HS-27A (cell line): ENCODE measurements at places on chromosomes 5 and 9.

DNA sequence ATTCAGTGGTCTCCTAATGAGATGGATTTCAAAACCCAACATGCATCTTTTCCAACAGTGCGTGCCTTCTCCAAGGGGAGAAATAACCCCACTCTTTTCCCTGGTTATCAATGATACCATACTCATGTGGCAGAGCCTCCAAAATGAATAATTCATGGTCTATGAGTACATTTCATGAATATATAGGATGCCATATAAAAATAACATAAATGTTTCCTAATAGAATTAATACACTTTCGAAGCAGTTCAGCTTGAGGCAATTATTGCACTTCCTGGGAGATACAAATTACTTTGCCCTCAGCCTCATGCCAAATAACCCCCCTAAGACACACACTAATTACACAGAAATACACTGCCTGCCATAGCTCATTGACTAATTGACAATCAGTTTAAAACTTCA is 318.6 kb downstream of the ZSWIM6 start:
- no peak for DNase-seq

DNA sequence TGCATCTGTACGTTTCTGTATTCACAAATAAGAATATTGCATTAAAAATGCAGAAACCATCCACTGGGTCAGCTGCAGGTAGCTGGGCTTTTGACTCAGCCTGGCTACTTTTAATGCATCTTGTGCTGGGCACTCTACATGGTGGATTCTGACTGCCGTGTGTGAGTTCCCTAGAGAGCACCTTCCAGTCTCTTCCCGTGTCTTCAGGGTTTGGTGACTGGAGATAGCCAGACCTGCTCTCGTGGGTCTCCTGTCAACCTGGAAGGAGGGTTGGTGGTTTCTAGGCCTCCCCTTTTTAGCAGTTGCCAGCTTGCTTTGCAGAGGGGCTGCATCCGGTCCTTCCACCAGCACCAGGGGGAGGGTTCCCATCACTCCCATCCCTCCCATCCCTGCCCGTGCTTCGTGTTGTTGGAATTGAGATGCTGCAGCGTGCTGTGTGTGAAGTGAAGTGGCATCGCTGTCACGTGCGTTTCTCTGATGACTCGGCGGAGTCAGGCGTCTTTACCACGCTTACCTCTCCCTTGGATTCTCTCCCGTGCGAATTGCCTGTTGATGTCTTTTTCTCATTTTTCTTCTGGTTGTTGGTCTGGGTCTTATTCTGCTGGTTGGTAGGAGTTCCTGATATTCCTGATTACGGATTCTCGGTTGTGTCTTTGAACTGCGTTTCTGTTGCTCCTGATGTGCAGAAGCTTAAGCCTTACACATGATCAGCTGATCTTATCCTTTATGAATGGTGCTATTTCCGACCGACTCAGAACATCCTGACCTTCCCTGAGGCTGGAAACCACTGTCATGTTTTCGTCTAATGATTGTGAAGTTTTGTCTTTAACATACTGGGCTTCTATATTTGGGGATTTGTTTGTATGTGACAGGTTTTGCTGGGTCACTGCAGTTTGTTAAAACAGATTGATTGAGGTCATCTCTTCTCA is 16.9 kb downstream of the FBXW5 start:
- DNase-seq, result no peak

DNA sequence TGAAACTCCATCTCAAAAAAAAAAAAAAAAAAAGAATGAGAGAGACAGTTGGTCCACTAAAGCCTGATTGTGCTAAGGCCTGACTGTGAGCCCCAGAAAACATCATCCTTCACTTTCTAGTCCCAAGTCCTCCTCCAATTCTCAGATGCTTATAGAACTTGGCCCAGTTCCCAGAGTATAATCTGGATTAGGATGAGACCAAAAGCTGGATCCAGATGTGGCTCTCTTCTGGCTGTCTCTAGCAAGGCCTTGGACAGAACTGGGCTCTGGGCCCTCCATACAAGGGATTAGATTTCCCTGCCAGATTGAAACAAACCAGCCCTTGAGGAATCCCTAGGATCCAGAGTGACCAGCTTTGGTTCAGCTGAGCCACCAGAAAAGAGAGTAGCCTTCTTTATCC is 98.4 kb upstream of the ZNF366 start:
- no peak for DNase-seq

DNA sequence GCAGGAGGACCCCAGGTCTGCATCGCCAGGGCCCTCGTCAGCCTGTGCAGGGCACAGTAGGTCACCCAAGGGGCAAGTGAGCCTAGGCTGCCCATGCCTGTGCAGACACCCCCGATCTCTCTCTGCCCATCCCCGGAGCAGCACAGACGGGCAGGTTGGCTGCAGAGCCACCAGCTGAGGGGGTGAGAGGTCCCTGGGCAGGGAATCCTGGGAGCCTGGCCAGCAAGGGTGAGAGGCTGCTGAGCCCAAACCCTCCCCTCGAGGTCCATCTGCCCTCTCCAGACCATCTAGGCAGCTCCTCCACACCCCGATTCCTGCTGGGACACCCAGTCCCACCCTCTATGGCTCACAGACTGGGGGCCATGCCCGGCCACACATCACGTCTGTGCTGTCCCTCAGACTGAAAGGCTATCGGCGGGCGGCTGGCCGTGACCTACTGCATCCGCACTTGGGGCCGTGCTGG is 2.8 kb upstream of the DPP7 start:
- no peak for DNase-seq

DNA sequence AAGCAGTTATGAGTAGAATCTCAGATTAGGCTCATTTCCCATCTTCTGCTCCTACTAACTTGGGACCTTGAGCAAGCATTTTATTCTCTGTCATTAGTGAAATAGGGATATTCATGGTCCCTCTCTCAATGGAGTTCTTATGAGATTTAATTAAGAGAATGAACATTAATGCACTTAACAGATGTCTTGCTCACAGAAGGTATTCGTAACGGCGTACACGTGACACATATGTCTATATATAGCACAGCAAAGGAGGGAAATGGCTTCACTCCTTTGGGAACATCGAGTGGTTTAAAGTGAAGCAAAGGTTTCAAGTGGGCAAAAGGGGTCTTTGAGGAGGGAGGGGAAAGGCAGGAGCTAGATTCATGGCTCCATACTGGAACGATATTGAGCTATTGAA is 24.6 kb downstream of the KDM4C start:
- DNase-seq, result no peak

GRCh38 chr9:37696528-37696927 is 45.8 kb downstream of the FRMPD1 start:
- no peak for DNase-seq

DNA sequence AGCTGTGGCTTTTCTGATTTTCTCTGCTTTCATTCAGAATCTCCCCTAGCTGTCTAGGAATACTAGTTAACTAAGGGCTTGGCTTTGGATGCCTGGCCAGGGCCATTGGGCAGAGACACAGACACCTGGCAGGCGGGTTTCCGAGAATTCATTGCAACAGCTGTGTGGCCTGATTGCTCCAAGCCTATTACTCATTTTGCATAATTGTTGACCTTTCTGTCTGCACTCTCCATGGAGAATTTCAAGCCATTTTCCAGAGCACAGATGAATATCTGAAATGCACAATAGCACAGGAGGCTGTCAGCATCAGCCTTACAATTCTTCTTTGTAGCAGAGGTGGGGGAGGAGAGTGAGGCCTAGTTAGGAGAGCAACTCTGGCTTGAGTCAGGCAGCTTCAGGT is 310.5 kb downstream of the DMAC1 start:
- no peak for DNase-seq

- peak; percentile 73 for DNase-seq
Measured at GRCh38 chr5:76689321-76690036, 26.4 kb upstream of the F2R start.

- DNase-seq, result no peak
Measured at GRCh38 chr9:72902268-72902667, 50.6 kb downstream of the ALDH1A1 start.

GRCh38 chr5:35024911-35025510 is 22.7 kb downstream of the AGXT2 start:
- no peak for DNase-seq

GRCh38 chr9:18333157-18333556 is 140.8 kb upstream of the ADAMTSL1 start:
- no peak for DNase-seq

GRCh38 chr9:13239660-13240059 is 39.8 kb downstream of the MPDZ start:
- no peak for DNase-seq

- no peak for DNase-seq
Measured at GRCh38 chr9:77488439-77489126, 159.5 kb downstream of the GNA14 start.

- no peak for DNase-seq
Measured at GRCh38 chr9:37100327-37100726, 20.0 kb upstream of the ZCCHC7 start.

- DNase-seq, result no peak
Measured at GRCh38 chr5:91381774-91382359, 1.2 kb downstream of the ARRDC3 start.

GRCh38 chr9:133344071-133344470 is 3.9 kb downstream of the MED22 start:
- DNase-seq, result no peak

DNA sequence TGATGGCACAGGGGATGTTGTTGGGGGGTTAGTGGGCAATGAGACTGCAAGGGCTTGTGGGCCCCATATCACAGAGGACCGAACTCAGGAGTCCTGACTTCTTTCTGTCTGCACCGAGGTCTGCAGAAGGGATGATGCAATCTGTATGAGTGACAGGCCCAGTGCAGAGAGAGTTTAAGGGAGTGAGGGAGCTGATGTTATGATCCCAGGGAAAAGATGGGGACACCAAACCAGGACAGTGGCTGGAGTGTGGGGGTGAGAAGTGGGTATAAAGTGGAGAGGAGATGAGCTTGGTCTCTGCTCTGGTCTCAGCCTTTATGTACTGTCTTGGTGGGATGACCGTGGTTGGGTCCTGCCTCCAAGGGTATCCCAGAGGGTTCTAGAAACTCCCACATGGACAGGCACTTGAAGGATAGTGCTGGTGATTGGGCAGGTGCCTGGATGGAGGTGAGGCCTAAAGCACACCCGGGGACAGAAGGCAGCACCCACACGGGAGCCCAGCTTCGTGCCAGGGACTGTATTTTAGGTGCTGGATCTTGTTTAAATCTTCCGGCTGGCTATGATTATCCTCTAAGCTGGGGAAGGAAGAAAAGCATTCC is 21.9 kb downstream of the GSN start:
- no peak for DNase-seq

DNA sequence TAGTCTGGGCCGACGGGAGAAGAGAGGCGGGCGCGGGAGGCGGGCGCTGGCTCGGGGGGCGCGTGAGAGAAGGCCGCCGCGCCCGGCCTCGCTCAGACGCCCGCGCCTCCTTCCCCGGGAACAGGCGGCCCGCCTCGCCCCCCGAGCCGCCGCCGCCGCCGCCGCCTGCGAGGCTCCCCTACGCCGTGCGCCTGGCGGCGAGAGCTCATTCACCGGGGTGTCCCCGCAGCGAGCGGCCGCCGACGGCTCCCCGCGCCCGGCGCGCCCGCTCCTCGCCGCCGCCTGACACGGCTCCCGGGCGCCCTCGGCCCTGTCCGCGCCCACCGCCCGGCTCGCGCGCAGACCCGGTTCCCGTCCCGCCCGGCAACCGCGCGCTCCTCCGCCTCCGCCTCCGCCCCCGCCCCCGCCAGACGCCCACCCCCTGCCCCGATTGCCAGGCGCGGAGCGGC is at the start of gene GNAQ:
TSS of gene GNAQ (minus strand) at position 368 of the 449 bp plus-strand sequence. CDS start 576 bp downstream, outside the sequence.
- DNase-seq, result no peak

DNA sequence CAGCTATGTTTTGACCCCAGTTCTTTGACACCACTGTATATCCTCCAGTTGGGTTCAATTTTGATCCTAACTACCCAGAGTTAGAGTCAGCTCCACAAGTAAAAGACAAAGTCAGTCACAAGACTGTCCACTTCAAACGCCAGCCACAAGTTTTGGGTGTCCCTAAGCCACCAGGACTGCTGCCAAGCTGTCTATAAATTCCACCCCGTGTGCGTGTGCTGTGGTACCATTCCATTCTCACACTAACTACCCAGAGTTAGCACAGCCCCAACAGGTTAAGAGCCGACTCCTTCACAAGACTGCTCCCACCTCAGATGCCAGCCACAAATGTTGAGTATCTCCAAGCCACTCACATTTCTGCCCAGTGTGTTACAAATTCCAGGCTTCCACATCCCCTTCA is 56.7 kb downstream of the APC start:
- DNase-seq, result no peak

- DNase-seq, result no peak
Measured at GRCh38 chr9:13967438-13967837, 346.5 kb downstream of the NFIB start.

GRCh38 chr5:158642879-158643278 is 456.8 kb downstream of the EBF1 start:
- no peak for DNase-seq

DNA sequence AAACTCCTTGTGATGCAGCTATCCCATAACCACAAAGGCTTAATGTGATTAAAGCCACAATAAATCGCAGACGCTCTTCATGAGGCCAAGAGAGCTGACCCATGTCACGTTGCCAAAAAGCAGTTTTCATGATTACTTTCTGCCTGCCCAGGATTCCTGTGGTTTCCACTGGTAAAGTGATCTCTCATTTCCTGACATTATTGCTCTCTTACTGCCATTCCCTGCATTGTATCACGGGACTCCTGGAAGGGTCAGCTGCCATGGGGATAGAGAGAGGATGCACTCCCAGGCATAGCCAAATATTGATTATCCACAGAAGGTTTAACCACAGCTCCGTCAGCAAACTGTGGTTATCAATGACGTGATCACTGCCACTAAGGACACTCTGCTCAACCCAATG is 103.8 kb upstream of the SLC1A3 start:
- DNase-seq, result peak; percentile 90

- DNase-seq, result peak; percentile 59
Measured at GRCh38 chr9:106800701-106801270, 62.2 kb upstream of the ZNF462 start.

- DNase-seq, result no peak
Measured at GRCh38 chr5:102539562-102539961, 40.8 kb upstream of the SLCO6A1 start.
